ENCODE measurements at places on chromosomes 6 and 20.

DNA sequence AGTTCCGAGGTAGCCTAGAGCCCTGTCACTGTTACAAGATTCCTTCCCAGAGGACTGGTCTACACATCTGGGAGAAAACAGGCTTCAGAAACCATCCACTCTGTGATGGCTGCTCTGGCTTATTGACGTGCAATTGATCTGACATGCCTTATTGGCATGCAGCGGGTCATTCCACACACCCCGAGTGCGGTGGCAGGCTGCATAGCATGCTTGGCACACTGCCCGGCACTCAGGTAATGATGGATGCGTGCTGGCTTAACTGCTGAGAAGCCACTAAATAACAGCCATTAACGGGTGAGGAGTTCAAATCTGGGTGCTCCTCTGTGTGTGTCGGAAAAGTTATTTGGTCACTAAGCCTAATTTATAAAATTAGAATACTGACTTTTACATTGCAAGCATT lies 67.9 kb upstream of the CDH4 start:
- DNase-seq: no peak

- DNase-seq: no peak
Measured at GRCh38 chr20:25090492-25091429, 8.8 kb upstream of the VSX1 start.

GRCh38 chr6:85372188-85372914 lies 77.5 kb upstream of the NT5E start:
- no peak for DNase-seq

GRCh38 chr6:112562301-112563231 lies 215.4 kb downstream of the RFPL4B start:
- DNase-seq: peak; percentile 60

DNA sequence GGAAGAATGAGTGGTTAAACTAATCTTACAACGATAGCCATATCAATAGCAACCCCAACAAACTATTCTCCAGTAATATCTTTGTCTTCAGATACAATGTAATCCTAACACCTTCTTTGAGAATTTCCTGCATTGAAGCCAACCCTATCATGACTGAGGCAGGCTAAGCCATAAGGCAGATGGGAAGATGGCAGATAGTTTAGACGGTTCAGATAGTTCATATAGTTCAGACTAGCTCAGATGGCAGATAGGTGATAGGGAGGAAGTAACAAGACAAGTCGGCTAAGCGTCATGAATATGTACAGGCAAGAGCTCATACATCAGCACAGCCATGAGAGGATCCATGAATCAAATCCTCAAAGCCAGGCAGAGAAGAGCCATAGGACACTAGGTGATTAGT lies 39.1 kb upstream of the BEND6 start:
- no peak for DNase-seq

- DNase-seq: no peak
Measured at GRCh38 chr20:17751640-17752039, 51.9 kb downstream of the BANF2 start.
